KG1 (cell line): ENCODE measurements at places on chromosomes 3 and 15.

DNA sequence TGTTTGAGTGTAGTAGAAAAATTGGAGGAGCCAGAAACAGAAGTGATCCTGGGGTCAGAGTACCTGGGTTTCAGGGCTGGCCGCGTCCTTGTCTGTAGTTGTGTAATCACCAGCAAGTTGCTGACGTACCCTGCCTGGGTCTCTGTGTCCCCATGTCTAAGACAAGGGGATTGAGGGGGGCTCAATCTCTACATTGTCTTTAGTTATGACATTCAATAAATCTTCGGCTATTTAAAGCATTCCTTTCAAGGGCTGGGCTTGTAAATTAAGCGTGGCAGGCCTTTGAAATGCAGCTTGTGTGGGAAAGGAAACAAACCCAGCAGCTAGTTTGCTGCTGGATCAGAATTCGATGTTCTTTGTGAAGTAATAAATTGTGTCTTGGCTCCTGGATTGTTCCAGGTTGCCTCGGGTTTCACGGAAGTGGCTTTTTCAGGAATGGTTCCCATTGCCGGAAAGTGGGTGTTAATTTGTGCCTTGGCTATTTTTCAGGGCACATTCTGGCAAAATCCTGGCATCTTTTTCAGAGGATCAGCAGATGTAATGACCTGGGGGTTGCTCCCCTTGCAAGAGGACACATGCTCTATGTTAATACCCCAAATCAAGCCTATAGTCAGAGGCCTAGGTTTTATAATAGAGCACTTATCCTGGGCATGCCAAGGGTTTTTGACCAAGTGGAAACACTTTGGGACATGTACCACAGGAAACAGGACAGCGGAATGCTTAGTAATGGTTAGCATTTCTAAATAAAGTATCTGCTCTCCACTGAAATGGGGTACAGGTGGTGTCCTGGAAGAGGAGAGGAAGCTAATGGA, 294.8 kb upstream of the NR2E3 start:
- DNase-seq = no peak

DNA sequence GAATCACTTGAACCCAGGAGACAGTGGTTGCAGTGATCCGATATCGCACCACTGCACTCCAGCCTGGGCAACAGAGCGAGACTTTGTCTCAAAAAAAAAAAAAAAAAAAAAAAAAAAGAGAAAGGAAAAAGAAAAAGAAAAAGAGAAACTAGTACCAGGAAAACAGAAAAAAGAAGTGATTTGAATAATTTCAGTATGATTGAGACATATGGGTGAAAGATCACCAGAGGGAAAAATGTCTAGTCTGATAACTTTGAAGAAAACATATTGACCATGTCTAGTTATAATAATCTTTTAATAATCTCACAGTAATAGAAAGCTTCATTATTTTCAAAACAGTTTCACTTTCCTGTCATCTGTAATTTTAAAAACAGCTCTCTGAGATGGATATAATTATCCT, 16.4 kb downstream of the TGFBR2 start:
- no peak for DNase-seq

- peak; percentile 62 for DNase-seq
Measured at GRCh38 chr15:41695750-41696436, 35.7 kb downstream of the MGA start.

DNA sequence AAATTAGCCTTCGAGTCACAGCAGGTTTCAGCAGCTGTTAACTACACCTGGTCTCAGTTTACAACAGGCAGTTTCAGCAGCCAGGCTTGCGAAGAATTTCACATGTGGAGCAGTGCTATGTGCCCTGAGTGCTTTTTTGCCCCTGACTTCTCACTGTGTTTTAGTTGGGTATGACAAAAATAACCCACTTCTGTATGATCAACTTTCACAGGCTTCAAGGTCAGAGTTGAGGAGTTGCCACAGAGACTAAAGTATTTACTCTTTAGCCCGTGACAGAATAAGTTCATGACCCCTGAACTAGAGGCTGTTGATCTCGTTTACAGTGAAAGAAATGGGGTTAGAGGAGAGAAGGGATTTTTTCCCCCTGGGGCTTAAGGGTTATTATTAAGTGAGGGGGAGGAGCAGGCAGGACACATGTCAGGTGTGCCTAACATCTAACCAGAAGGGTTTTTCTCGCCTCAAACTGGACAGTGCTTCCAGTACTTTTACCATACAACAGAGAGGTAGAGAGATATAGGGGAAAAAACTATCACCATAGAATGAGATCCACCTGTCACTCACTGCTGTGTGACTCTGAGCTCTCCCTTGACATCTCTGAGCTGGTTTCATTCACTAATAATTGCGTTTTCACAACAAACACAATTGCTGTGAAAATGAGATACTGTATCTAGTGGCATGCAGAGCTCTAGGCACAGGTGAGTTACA, 14.0 kb upstream of the TOPBP1 start:
- DNase-seq = no peak

DNA sequence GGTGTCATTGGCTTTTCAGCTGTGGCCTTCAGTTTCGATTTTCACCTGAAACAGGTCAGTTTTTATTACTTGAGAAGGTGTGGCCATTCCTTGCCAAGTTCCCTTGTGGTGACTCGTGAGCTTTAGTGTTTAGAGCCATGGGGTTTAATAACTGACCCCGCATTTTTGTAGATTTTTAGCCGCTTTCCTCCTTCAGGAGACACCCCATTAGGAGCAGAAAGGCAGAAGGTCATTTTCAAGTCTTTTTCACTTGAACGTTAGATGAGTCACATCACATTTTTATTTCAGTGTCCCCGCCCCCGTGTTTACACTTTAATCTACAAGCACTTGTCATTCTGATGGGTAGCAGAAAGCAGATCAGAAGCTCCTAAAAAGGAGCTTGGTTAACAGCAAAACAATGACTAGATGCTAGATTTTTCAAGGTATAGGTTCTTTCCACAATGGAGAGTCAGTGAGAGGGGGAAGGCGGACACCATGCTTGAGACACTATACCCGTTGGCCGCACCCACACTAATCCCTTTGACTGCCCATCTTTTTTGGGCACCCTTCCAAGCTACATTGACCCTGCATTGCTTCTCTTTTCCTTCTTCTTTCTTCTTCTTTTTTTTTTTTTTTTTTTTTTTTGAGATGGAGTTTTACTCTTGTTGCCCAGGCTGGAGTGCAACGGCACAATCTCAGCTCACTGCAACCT, 132.7 kb downstream of the GHSR start:
- DNase-seq = no peak

GRCh38 chr15:60721707-60722106, 242.8 kb upstream of the ICE2 start:
- no peak for DNase-seq

DNA sequence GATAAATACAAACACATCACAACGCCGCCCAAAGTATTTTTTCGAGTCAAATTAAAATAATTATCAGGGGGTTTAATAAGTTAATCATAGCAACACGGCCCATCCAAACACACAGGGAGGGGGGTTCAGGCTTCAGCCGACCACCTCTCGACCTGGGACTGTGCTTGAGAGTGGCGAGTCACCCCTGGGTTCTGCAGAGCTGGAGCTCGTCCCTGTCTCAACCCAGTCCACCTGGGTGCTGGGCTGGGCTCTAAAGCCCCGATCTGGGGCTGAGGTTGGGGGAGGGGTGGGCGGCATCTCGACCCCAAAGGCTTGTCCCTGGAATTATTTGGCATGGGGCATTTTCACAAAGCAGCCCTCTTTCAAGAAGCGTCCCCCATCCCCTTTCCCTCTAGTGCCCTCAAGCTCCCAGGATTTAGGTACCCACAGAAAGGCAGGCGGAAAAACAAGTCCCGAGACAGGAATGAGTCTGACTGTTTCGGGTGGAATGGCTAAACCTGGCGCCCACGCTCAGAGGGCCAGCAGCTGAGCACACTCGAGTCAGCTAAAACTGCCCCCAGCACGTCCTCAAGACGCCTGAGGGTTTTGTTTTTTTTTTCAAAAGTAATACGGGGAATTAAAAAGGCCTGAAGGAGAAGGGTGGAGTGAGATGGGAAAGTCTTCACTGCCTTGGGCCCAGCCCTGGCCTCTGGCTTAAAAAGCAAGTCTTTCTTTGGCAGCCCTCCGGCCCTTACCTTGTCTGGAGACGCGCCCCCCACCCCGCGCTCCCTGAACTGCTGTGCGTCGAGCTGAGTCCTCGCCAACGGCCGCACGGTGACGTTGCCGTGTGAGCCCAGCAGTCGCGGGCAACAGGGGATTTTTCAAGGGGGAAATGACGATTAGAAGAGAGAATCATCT, 32.5 kb downstream of the NR2F2 start:
- no peak for DNase-seq

DNA sequence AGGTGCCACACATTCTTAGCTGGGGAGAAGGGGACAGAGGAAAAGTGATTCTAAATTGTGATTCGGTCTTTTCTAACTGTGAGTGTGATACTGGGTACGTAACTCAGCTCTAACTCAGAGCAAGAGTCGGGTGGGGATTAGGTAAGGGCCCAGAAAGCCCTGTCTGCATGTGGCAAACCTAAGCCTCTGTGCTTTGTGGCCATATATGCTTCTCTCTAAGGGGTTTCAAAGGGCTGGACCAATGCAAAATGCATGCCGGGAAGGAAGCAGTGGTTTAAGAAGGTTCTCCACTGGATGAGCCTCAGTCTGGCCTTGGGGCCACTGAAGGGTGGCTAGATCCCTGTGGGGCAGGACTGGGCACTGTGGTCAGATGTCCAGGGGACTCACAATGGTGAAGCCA, 275.8 kb downstream of the PLCL2 start:
- DNase-seq = no peak

- no peak for DNase-seq
Measured at GRCh38 chr3:138093721-138094120, 21.7 kb downstream of the DZIP1L start.

GRCh38 chr15:81091889-81092558, 42.0 kb upstream of the CFAP161 start:
- DNase-seq = no peak

DNA sequence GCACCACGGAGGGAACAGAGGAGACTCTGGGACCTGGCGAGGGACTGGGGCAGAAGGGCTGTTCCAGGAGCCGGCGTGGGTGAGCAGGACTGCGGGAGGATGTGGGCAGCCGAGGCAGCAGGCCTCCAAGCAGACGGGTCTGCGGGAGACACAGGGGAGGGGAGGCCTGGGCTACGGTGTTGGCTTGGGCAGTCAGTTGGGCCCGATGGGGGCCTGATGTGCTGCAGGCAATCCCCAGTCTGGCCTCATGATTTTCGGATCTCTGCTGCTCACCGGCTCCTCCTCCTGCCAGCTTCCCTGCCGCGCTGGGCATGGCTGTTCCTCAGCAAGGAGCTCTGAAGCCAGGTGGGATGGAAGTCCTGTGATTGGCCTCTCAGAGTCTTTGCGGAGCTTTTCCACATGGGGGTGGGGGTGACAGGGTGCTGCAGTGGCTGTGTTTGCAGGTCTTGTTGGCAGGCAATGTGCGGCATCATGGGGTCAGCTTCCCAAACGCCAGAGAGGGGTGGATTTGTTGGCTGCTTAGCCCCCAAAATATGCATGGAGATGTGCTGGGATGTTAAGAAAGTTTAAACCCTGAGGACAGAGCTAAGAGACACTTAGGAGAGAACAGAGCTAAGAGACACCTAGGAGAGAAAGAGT, 19.3 kb downstream of the MINAR1 start:
- DNase-seq = no peak

DNA sequence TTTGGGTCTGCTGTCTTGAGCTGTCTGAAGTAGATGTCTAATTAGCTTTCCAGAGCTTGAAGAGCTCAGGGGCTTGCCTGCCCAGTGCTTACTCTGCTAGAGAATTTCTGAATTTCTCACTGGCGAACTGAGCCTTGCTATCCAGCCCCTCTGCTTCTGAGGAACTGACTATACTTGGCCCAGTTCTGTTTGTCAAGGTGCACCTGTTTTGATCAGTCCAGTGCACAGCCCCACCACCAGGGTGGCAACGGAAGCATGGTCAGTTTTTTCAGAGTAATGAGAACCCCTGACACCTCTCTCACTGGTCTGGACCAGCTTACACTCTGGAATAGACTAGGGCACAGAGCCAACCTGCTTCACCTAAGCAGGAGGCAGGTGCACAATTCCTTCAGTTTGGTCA, 25.2 kb downstream of the ITGB5 start:
- DNase-seq = no peak

DNA sequence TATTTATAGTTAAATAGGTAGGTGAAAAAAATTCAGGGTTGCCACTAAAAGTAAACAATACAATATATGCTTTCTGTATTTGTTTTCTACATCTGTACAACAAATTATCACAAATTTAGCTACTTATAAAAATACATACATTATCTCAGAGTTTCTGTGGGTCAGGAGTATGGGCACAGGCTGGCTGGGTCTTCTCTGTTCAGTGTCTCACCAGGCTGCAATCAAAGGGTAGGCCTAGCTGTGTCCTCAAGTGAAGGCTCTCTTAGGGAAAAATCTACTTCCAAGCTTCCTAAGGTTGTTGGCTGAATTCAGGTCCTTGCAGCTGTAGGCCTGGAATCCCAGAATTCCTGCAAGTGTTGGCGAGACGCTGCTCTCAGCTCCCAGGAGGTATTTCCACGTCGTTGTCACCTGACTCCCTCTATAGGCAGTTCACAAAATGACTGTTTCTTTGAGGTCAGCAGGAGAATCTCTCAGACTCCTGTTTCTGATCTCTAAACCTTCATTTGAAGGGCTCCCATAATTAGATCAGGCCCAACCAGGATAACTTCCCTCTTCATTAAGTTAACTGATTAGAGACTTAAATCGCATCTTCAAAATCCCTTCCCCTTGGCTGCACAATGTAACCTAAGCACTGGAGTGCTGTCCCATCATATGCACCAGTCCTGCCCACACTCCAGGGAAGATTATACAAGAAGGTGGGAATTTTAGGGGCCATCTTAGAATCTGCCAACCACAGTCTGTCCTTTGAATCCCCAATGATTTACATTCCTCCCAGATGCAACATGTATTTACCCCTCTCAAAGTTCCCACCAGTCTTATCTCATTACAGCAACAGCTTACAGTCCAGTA, 296.6 kb downstream of the SUCLG2 start:
- DNase-seq = no peak

- no peak for DNase-seq
Measured at GRCh38 chr3:126961191-126961790, 21.6 kb upstream of the PLXNA1 start.

GRCh38 chr3:30292192-30292893, 314.1 kb upstream of the TGFBR2 start:
- DNase-seq = no peak

DNA sequence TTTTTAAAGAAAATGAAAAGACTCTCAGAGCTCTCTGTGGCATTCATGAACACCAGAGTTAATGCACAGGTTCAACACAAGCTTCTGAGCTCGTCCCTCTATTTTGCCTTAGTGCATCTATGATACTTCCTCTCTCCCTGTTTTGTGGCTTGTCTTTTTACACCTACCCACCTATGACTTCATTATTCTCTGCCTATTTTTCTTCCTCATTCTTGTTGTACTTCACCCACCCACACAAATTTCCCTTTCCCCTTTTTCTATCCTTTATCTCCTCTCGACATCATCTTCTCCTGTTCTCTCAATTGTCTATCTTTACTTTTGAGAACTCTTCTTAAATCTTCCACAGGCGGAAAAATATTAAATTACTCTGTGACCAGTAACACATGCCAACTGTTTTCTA, 48.6 kb downstream of the OR5H15 start:
- no peak for DNase-seq

DNA sequence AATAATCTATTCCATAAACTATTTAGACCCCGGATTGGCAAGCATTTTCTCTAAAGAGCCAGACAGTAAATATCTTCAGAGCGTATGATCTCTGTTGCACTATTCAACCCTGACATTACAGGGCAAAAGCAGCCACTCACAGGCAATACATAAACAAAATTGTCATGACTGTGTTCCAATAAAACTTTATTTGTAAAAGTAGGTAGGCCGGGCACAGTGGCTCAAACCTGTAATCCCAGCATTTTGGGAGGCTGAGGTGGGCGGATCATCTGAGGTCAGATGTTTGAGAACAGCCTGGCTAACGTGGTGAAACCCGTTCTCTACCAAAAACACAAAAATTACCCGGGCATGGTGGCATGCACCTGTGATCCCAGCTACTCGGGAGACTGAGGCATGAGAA, 66.5 kb downstream of the ADAMTS9 start:
- DNase-seq = no peak
